ENCODE measurements at places on chromosomes 3 and 15. TPM values are rescaled to one million over a fixed set of nuclear protein-coding genes. Genes with fewer than 3 reads are reported as not detected.

TMC3 gene
- total RNA-seq, result 0.06 TPM

DNA sequence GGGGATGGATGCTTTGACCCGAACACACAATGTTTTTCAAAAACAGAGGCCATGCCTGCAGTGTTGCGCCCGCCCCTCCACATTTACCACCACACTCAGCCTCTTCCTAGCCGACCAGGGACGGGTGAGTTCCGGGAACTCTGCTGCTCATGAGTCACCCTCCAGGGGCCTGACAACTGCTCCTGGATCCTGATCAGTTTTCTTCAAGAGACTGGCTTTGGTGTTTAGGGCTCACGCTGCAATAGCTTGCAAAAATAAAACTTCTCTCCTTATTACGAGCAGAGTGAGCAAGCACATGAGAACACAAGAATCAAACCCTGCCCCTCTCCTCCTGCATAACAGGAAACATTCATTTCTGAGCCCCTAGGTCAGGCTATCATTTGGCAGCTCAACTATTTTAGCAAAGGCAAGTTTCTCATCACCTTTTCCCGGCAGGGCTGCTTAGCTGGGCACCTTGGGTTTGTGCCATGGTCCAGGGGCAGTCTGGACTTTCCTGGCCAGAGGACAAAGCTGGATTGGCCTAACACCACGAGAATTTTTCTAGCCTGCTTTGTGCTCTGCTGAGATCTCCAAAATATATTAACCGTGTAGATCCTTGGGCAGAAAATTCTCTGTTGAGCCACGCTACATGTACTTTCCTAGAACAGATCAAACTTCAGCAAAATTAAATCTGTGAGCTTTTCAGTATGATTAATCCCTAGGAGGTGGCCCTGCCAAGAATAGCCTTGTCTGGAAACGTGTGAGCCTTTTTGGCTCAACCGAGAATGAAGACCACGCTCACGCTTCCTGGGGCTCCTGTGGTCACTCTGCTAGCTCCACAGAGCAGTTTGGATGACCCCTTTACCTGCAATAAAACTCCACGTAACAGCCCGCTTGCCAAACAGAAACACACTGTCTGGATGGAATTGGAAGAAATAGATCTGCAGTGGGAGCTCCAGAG, 52.7 kb upstream of the SPATA12 start:
- DNase-seq, result peak; percentile 63

GRCh38 chr3:155991212-155991611, 120.8 kb downstream of the GMPS start:
- no peak for DNase-seq

DNA sequence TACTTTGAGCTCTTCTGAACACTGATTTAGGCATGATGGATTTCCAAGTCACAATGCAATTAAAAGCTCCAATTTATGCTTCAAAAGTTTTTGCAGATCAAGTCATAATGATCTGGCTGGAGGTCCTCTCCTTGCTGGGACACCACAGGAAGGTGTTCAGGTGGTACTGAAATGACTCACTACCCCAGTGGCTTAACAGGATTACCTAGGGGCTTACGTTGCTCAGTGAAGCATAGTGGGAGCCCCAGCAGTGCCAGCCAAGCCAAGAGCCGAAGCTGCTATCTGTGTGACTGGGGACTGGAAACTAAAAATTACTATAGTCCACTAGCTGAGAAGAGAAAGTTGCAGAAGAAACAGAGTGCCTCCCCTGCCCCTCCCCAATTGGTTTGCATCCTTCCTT, 110.1 kb upstream of the LPP start:
- no peak for DNase-seq

Data from mucosa of gallbladder (tissue), 1 donor.